ENCODE measurements at places on chromosomes 1 and 21.
A peak's percentile ranks its signal among the peaks of the same experiment; 100 is the strongest.

- no peak for DNase-seq
Observed at GRCh38 chr1:113389359-113389952, 859 bp upstream of the MAGI3 start.

DNA sequence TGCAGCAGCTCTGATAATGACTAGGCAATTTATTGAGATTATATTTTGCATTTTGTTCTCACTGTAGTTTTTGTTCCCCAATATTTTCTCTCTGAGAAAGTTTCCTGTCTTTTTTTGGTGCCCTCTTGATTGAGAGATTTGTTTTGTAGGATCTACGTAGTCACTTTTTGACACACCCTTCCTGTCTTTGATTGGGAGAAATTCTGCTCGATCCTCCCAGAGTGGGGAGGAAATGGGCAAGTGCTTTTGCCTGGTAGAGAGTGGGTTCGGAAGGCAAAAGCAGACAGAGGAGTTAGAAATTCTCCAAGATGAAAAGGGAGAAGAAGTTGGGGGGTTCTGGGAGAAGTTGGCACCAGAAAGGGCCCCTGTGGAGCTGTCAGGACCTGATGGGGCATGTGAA, 42.1 kb upstream of the SYT6 start:
- no peak for DNase-seq

- DNase-seq: no peak
Observed at GRCh38 chr21:17725339-17725738, 93.8 kb downstream of the C21orf91 start.

DNA sequence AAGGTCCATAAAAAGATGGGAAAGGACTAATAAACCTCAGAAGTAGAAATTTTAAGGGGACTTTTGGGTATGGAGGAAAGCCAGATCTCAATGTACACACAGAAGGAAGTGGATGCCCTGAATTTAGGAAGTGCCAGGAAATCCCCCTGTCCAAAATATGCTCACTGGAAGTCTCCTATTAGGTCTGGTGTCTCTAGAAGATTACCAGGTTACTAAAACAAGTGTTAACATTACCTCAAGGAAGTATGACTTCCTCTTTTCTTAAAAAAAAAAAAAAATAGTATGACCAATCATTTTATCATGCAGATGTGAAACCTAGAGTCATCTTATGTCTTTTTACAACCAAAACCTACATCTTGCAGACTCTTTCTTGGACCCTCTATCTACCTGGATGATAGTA, 30.7 kb downstream of the CD58 start:
- peak; percentile 55 for DNase-seq

DNA sequence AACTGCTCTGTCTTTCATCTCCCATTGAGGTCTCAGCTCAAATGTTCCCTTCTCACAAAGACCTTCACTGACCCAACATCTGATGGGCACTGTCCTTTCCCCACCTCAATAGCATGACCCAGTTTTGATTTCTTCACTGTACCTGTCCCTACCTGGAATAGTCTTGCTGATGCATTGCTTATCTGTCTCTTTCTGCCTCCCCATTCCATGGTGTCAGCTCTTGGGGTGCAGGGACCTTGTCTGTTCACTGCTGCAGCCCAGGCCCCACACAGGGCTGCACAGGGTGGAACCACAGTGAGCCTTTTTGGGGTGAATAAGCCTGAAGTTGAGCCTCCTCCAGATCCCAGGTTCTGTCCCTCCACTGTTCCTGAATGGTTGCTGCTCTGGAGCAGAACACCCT, 414.9 kb downstream of the PTPRU start:
- DNase-seq: no peak

- peak; percentile 9 for DNase-seq
Observed at GRCh38 chr1:44985747-44986359, 542 bp downstream of the EIF2B3 start.

DNA sequence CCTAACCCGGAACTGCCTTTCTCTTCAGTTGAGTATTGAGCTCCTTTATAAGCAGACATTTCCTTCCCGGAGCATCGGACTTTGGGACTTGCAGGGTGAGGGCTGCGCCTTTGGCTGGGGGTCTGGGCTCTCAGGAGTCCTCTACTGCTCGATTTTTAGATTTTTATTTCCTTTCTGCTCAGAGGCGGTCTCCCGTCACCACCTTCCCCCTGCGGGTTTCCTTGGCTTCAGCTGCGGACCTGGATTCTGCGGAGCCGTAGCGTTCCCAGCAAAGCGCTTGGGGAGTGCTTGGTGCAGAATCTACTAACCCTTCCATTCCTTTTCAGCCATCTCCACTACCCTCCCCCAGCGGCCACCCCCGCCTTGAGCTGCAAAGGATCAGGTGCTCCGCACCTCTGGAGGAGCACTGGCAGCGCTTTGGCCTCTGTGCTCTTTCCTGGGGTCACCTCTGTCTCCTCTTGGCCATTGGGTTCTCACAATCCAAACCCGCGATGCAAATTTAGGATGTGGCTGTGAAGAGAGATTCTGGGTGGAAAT, 3.7 kb downstream of the OLIG2 start:
- no peak for DNase-seq

DNA sequence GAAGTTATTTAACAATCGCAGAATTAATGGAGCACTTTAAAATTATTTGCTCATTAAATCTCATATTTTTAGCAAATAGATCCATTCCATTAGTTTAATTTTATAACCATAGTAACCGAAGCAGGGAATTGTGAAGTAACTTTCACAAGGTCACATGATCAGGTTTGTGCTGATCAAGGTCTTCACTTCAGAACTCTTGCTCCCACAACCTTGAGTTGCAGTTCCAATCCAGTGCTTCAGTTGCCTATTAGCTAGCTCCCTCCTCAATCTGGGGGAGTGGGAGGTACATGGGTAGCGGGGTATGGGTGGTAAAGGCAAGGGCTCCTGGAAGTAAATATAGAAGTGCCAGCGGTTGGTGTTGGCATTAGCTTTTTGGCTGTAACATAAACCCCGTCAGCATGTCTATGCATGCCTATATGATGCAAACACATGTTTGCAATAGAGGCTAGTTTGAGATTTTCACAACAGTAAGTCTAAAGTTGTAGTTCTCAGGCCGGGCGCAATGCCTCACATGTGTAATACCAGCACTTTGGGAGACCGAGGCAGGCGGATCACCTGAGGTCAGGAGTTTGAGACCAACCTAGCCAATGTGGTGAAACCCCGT, 5.8 kb downstream of the ATP5IF1 start:
- DNase-seq: no peak

- no peak for DNase-seq
Observed at GRCh38 chr1:229842302-229843255, 216.5 kb downstream of the URB2 start.
